Nephron progenitor cell (in vitro differentiated cells): ENCODE measurements at places on chromosomes 12 and 14.
A peak's percentile ranks its signal among the peaks of the same experiment; 100 is the strongest.

- no peak overlapping the region for H3K27ac ChIP-seq
- H3K27me3 ChIP-seq = no peaks in the 10 kb centered on the region
- no peak overlapping the region for H3K4me3 ChIP-seq
- DNase-seq = no peak
- peaks cover 21% of the 10 kb centered on the region for H3K36me3 ChIP-seq
- no peaks in the 10 kb centered on the region for H3K4me1 ChIP-seq
Measured at GRCh38 chr12:24212496-24212895, 263.0 kb upstream of the SOX5 start.

- DNase-seq = no peak
- H3K4me3 ChIP-seq = no peak overlapping the region
- H3K36me3 ChIP-seq = no peaks in the 10 kb centered on the region
Measured at GRCh38 chr12:88520436-88520820, 59.8 kb downstream of the KITLG start.

DNA sequence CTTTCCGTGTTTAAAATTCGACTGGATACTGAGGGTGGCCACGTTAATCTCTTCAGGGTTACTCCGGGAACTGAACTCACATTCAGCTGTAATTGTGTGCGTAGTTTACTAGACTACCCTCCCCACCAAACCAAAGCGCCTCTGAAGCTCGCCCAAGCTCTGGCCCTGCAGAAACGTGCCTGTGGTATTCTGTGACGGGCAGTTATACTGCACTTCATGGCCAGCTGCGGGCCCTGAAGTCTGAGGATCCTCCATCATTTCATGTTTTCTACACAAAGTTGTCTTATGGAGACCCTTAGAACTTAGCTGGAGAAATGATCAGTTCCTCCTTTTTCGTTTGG, 688 bp downstream of the ZNF26 start:
- peaks cover 5% of the 10 kb centered on the region for H3K27me3 ChIP-seq
- DNase-seq = no peak
- peak overlapping the region; percentile 94 for H3K4me3 ChIP-seq
- H3K36me3 ChIP-seq = peaks cover 65% of the 10 kb centered on the region
- peak overlapping the region; percentile 65 for H3K27ac ChIP-seq

DNA sequence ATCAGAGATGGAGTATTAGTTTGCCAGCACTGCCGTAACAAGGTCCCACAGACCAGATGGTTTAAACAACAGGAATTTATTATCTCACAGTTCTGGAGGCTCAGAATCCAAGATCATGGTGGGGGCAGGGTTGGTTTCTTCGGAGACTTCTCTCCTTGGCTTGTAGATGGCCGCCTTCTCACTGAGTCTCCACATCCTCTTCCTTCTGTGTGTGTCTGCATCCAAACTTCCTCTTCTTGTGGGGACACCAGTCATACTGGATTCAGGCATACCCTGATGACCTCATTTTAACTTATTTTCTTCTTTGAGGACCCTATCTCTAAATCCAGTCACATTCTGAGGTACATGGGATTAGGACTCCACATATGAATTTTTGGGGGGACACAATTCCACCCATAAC, 455.5 kb downstream of the RGS6 start:
- no peak overlapping the region for H3K4me3 ChIP-seq
- peaks cover 16% of the 10 kb centered on the region for H3K27me3 ChIP-seq

DNA sequence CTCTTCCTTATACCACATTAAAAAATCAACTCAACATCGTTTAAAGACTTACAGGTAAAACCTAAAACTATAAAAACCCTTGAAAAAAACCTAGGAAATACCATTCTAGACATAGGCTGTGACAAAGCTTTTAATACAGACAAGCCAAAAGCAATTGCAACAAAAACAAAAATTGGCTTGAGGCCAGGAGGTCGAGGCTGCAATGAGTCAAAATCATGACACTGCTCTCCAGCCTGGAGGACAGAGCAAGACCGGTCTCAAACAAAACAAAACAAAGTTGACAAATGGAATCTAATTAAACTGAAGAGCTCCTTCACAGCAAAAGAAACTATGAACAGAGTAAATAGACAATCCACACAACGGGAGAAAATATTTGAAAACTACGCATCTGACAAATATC, 1057.8 kb downstream of the FSCB start:
- DNase-seq = no peak
- no peaks in the 10 kb centered on the region for H3K36me3 ChIP-seq
- no peaks in the 10 kb centered on the region for H3K4me1 ChIP-seq
- no peaks in the 10 kb centered on the region for H3K27me3 ChIP-seq
- no peak overlapping the region for H3K4me3 ChIP-seq

DNA sequence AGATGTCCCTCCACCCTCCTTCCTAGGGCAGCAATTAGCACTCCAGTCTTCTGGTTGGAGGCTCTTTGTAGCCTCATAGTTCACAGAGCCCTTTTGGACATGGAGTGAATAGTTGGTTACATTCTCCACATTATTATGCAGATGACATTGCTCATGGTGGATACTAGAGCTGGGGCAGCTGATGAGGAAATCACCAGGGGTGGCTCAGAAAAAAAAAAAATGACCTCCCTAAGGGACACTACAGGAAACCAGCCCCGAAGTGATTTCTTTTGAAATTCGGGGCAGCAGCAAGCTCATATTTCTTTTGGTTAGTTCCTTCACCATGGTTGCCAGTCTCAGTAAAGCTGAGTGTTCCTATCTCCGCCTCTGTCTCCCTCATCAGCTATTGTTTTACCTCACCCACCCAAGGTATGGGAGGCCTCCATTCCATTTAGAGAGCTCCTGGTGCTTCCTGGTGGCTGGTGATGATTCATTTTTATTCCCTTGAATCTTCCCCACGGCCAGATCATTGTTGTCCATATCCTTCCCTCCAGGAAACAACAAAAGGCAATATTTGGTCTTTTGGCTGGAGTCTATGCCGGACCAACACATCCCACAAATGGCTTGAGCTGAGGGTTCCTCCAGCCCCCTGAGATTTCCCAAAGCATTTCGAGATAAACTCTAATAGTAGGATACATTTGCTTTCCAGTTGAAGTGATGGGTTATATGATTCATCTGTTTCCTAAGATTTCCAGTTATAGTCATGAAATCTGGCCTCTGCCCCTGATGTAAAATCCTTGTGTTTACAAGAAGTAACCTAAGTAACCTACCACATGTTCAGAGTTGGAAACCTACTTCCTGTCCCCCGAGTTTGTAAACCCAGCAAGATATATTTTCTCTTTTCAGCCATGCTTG, 56.2 kb upstream of the NID2 start:
- no peak overlapping the region for H3K4me3 ChIP-seq
- H3K27ac ChIP-seq = peak overlapping the region; percentile 79
- H3K4me1 ChIP-seq = peaks cover 38% of the 10 kb centered on the region
- peaks cover 4% of the 10 kb centered on the region for H3K27me3 ChIP-seq
- no peak for DNase-seq
- no peaks in the 10 kb centered on the region for H3K36me3 ChIP-seq

DNA sequence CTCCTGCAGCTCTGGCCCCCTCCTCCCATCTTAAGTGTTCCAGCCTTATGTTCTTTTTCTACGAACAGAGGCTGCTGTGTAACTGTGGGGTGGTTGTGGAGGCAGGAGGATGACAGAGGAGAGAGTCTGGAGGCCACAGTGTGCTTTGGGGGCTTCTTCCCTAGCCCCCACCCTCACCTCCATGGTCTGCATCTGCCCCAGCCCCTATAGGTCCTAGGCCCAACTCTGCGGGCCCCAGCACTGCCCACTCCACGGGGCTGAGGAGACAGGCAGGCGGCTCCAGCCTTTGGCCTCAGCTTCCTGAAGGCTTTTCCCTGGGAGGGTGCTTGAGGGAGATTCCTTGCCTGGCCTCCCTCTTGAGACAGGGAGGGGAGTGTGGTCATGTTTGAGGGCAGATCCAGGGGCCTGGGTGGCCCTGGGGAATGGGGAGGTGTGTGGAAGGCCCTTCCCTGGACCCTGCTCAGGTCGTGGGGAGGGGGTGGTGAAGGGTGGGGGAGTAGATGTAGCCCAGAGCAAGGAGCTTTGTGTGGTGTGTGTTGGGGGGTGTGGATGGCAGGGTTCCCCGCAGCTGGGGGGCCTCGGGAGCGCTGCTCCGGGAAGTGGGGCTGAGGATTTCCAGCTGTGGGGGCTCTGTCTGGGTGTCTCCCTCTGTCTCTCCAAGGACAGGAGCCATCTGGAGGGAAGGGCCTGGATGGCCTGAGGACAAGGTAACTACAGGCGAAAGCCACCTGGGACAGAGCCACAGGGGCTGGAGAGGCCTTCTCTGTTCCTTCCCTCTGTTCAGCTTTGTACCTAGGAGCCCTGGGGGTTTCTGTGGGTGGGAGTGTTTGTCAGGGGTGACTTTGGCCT, 1.1 kb downstream of the SMIM41 start:
- peak overlapping the region; percentile 18 for H3K4me3 ChIP-seq
- peaks cover 26% of the 10 kb centered on the region for H3K36me3 ChIP-seq
- H3K27ac ChIP-seq = no peak overlapping the region

DNA sequence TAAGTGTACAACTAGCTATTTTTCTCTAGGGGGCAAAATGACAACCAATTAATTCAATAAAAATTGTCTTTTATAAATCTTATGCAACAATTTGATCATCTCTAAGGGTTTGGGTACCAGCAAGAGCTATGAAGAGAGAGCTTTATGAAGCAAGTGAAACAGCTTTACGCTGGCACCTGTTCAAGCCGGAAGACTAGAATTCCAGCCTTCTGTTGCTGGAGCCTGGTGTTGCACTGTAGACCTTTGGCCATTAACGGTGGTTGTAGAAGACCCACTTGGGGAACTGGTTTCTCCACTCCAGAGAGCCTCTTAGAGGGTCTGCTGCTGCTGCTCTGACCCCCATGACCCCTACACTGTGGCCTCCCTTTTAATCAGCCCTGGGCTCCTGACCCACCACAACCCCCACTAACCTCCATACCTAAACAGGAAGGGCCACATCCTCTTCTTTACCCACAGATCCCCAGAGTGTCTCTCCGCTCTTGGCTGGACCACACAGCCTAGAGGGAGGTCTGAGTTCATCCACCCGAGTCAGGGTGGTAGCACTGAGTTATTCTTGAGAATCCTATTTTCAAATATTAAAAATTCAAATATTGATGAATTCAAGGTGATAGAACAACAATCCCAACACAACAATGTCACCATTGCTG, 54.6 kb upstream of the STON2 start:
- no peaks in the 10 kb centered on the region for H3K36me3 ChIP-seq
- peaks cover 4% of the 10 kb centered on the region for H3K27me3 ChIP-seq
- H3K4me1 ChIP-seq = peaks cover 24% of the 10 kb centered on the region
- no peak overlapping the region for H3K4me3 ChIP-seq
- H3K27ac ChIP-seq = no peak overlapping the region

- H3K27ac ChIP-seq = no peak overlapping the region
- H3K27me3 ChIP-seq = no peaks in the 10 kb centered on the region
- DNase-seq = no peak
- no peak overlapping the region for H3K4me3 ChIP-seq
- no peaks in the 10 kb centered on the region for H3K4me1 ChIP-seq
- H3K36me3 ChIP-seq = no peaks in the 10 kb centered on the region
Measured at GRCh38 chr12:16524378-16524777, 81.6 kb downstream of the LMO3 start.
